ENCODE measurements at places on chromosomes 3 and 15.

- peak; percentile 72 for DNase-seq
Measured at GRCh38 chr3:32175607-32176197, 62.8 kb upstream of the CMTM8 start.

- peak; percentile 64 for DNase-seq
Measured at GRCh38 chr15:89143503-89144162, 55.4 kb downstream of the ABHD2 start.

- no peak for DNase-seq
Measured at GRCh38 chr3:167653760-167654159, at the start of gene WDR49. Gene WDR49, minus strand, starts transcription at chr3:167653942. Its CDS starts 517 bp downstream, at chr3:167653425.

DNA sequence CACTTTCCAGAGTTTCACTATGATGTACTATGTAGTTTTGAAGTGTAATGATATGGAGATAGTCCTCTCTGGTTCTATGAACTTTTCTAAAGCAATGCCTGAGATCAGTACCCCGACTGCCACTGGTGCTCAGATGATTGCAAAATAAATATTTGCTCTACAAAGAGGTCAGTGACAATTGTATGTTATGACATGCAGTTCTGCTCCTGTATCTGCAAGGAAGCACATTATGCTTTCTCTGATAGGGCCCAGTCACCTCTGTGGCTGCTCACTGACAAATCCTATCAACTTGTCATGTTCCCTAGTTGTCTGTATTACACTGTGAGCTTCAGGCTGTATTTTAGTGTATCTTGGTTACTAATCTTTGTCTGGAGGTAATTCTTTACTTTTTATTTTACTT, 362.6 kb downstream of the ROBO1 start:
- DNase-seq: no peak

GRCh38 chr3:192864941-192865340, 52.7 kb downstream of the MB21D2 start:
- DNase-seq: no peak

- no peak for DNase-seq
Measured at GRCh38 chr3:56421205-56421604, 47.1 kb downstream of the ERC2 start.

DNA sequence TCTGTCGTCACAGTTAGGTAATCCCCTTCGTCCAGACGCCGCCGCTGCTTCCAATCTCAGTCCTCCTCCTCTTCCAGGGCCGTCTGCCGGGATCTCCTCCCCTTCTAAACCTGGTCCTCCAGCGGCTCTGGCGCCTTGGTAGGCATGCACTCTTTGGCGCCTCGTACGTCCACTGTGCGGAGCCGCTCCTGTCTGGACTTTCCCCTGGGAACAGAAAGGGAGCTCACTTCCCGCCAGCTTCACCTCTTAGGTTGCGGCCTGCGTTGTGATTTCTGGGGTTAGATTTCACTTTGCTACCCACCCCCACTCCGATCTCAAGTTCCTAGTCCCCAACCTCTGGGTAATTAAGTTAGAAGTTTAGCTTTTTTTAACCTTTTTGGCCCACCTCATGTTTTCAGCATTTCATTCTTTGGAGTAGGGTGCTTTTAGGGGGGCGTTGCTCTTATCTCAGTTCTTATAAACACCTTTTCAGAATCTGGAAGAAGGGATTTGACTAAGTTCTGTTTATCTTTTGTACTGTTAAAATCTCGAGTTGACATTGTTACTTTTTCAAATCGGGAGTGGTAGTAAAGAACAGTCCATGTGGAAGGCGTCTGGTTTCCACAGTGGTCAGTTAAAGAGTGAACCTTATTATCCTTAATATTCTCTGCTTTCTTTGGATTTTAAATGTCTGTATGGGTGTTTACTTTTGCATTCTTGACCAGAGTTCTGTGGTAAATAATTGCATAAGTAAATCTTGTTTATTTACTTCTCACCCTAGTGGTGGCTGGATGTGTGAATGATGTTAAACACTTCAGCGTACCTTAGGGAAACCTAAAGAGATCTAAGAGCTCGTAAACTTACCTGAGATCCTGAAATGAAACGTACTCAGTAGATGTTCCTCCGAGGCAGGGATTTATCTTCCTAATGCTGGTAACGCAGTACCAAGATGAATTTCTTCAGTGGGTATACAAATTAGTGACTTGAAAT, 611 bp downstream of the CTDSPL2 start:
- DNase-seq: peak; percentile 19
